Stimulated activated CD8-positive, alpha-beta memory T cell treated with anti-CD3 and anti-CD28 coated beads, Interleukin-7, amount 100 ng/mL, for 48 hours (primary cell): ENCODE measurements at places on chromosomes 1 and 21.

DNA sequence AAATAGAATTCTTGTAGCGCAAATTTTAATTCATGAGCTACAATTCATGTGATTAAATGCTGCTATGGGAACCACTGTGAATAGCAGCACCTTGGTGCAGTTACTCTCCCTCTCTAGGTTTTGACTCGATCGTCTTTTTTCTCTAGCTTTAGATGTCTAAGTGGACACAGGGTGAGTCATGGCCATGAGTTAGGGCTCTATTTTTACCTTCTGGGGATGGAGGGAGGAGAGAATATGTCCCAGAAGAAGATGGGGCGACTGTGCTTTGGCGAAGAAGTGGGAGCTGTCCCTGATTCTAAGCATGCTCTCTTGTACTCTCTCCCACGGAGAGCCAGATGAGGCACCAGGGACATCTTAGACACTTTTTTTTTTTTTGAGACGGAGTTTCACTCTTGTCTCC lies 1.6 kb upstream of the OR2B11 start:
- DNase-seq = no peak

- no peak for DNase-seq
Measured at GRCh38 chr1:37171691-37172090, 137.4 kb upstream of the GRIK3 start.

GRCh38 chr1:179575497-179576314 lies at the start of gene NPHS2:
TSS of gene NPHS2 (minus strand) at chr1:179575948. CDS start at chr1:179575864, 84 bp downstream.
- no peak for DNase-seq

DNA sequence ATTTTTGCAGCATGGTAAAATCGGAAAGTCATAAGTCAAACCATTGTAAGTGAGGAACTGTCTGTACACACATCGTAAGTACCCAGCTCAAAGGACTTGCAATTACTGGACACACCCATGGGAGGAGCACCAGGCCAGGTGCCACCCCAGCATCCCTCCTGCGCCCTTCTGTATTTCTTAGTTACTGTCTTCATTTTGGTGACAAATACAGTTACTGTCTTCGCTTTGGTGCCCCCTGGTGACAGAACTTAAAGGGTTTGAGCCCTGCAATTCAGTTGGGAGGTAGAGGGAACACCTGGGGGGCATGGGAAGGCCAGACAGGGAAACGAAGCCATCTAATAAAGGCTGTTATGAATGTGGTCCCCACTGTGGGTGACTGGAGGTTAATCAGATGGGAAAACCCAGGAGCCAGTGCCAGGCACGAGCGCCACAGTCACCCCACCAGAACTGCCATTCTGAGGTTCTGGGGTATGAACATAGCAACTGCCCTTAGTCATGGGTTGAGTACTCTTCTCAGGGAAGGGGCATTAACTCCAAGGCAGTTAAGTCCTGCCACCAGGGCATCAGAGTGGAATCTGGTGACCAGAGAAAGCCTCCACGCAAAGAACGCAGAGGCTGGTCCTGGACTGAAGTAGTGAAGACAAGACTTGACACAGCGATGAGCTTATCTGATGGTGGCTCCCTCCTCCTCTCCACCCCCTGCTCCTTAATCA lies 612.9 kb downstream of the PTPRU start:
- no peak for DNase-seq

DNA sequence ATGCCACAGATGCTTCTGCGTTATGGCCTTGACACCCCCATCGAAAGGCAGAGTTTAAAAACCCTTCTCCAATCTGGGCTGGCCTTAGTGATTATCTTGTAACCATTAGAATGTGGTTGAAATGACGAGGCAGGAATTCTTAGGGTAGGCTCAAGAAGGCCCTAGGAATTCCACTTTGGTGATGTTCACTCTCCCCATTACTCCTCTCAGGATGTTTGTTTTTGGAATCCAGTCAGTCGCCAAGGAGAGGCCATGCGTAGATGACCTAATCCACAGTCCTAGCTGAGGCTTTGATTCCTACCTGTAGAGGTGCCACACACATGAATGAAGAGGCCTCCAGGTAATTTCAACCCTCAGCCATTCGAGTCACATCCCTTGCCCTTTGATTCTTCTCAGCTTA lies 318.2 kb downstream of the NEGR1 start:
- DNase-seq = no peak

GRCh38 chr21:44737706-44738354 lies 26.5 kb upstream of the TSPEAR start:
- no peak for DNase-seq

- DNase-seq = no peak
Measured at GRCh38 chr21:15365751-15366392, 301.1 kb upstream of the NRIP1 start.

GRCh38 chr1:21647431-21648351 lies 21.5 kb downstream of the RAP1GAP start:
- DNase-seq = no peak

DNA sequence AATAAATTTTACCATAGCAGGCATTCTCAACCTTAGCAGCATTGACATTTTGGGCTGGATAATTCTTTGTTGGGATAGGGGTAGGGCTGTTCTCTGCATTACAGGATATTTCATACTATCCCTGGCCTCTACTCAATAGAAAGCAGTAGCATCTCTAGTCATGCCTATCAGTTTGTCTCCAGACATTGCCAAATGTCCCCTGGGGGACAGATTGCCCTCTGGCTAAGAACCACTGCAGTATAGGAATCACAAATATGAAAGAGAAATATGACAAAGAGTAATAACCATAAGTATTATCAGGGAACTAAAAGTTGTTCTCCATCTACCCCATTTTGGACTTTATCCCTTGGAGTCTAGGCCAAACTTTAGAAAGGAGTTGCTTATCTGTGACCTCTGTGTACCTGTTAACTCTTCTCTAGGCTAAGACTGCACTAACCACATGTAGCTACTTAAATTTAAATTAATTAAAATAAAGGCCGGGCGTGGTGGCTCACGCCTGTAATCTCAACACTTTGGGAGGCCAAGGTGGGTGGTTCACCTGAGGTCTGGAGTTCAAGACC lies 76.1 kb downstream of the AGO3 start:
- no peak for DNase-seq

GRCh38 chr1:17503146-17503545 lies 36.4 kb upstream of the ARHGEF10L start:
- DNase-seq = no peak

DNA sequence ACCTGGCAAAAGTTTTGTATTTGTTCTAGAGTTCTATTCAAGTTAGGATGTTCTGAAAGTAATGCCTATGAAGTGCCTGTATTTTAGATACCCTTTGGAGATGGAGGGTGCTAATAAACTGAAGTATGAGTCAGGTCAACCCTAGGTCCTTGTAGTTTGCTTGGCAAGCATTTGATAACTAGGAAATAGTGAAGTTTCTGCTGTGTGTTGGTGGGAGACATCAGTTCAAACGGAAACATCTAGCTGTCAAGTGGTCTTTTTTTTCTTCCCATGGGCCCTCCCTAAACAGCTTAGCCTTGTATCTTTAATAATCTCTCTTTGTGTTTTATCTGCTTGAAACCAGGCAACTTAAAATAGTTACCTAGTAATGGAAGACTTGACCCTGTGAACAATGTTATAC lies 4.5 kb downstream of the MRPS6 start:
- no peak for DNase-seq

GRCh38 chr21:45867041-45867666 lies 114.4 kb upstream of the COL6A1 start:
- DNase-seq = no peak

DNA sequence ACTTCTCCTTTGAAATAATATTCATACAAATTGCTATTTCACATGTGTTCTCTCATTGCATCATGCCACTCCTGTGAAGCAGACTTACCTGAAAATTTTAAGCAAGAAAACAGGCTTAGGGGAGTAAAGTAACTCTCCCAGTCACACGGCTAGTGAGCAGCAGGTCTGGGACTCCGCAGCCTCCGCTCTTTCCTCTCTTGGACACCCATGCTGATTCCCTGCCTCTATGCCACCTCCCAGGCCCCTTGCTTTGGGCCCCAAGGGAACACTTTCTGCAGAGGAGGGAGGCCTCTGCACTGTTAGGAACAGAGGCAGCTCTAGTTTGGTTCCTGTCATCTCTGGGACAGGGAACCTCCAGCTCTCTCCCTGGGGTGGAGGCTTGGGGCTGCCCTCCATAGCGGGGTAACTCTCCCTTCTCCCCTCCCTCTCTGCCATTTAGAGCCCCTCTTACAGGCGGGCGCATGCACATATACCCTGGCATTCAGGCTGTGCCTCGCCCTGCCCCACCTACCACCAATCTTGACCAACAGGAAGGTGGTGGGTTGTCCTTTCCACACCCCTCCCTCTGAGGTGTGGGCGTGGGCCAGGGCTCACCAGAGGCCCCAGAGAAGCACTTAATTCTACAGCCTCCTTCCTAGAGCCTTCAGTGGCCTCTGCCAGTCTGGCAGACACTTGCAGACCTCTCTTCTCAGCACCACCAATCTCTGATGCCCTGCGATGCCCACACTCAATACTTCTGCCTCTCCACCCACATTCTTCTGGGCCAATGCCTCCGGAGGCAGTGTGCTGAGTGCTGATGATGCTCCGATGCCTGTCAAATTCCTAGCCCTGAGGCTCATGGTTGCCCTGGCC lies at the start of gene RXFP4:
TSS of gene RXFP4 (plus strand) at position 646 of the 852 bp plus-strand sequence. CDS start at position 718, 72 bp downstream.
- no peak for DNase-seq

GRCh38 chr1:20719261-20719660 lies 1.5 kb upstream of the KIF17 start:
- no peak for DNase-seq

DNA sequence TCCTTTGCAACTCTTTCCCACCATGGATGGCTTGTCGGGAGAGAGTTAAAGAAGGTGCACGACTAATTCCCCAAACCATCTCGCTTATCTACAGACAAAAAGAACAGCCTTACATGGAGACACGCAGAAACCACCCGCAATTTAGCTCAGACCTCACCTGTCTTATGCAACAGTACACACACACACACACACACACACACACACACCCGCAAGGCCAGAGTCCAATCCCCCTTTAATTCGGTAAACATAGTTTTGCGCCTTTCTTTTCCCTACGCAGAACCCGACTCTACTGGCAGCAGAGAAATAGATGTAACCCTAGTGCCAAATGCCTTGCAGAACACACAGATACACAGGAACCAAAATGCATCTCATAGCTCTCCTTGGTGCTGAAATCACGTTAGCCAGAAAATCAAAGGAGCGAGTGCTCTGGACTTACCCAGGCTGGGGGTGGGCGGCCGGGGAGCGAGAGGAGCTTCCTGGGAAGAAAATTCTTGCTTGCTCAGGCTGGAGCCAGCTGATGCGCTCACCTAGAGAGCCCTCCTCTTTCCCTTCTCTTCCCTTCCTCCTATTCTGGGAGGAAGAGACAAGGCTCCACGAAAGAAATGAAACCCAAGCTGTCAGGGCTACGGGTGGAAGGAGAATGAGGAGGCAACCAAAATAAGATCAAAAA lies 470 bp downstream of the TNR start:
- DNase-seq = no peak

- no peak for DNase-seq
Measured at GRCh38 chr1:65289449-65289848, 19.9 kb upstream of the DNAJC6 start.

GRCh38 chr1:4563586-4563985 lies 90.8 kb upstream of the AJAP1 start:
- no peak for DNase-seq

GRCh38 chr1:118660769-118661168 lies 327.4 kb downstream of the TBX15 start:
- DNase-seq = no peak

GRCh38 chr1:111252786-111253185 lies 25.3 kb downstream of the CHI3L2 start:
- no peak for DNase-seq

- no peak for DNase-seq
Measured at GRCh38 chr1:24878775-24879742, 51.0 kb downstream of the RUNX3 start.

DNA sequence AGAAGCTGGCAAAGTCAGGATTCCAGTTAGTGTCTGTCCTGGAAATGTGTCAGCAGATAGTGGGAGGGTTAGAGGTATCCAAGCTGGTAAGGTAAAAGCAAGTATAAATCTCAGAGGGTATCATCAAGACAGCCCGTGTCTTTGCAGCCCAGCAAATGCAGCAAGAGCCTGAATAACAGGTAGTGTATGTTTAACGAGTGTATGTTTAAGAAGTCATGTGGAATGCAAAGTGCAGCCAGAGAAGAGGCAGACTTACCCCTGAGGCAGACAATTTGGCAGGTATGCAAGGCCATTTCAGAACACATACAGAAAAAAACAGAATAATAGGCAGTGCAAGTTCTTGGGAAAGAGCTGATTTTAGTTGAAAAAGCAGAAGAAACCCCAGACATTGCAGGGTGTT lies 411.0 kb upstream of the NEGR1 start:
- no peak for DNase-seq

DNA sequence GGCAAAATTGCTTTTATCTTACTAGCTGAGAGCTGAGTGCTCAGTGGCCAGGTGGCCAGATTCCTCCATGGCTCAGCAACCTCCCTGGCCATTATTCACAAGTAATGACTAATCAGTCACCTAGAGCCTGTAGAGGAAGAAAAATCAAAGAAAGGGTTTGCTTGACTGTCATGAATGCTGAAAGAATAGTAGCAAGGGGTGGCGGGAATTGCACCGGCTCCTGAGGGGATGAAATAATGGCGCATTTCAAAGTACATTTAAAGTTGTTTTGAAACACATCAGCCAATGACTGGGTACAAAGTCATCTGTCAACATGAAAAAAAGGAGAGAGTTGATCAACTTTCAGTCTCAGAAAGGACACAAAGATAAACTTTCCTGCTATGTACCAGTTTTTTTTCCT lies 99.5 kb downstream of the OMA1 start:
- no peak for DNase-seq

DNA sequence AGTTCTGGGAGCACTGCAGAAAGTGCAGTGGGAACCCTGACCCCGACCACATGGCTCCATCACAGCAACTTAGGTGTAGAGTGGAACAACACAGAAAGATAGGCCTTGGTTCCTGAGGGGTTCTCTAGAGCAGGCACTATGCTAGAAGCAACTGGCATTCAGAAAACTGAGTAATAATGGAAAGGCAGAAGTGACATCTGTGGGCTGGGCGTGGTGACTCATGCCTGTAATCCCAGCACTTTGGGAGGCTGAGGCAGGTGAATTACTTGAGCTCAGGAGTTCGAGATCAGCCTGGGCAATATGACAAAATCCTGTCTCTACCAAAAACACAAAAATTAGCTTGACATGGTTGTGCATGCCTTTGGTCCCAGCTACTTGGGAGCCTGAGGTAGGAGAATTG lies 5.3 kb downstream of the MRPS15 start:
- peak; percentile 64 for DNase-seq

DNA sequence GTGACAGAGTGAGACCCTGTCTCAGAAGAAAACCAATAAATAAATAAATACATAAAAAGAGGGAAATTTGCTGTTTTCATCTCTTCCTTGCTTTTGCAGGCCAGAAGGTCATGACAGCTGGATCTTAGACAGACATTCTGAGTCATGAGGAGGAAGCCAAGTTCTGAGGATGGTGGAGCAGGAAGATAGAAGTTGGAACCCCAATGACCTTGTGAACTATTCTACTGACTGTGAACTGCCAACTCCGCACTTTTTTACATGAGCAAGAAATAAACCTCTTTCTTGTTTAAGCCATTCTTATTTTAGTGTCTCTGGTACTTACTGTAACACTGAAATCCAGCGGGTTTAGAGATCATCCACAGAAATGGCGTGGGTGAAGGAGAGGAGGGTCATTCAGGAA lies 8.5 kb downstream of the CD84 start:
- no peak for DNase-seq

- no peak for DNase-seq
Measured at GRCh38 chr1:170049176-170049800, 25.2 kb downstream of the KIFAP3 start.

- no peak for DNase-seq
Measured at GRCh38 chr21:32940079-32941014, 85.4 kb upstream of the OLIG2 start.

GRCh38 chr1:224298346-224299330 lies 31.3 kb downstream of the NVL start:
- DNase-seq = no peak

GRCh38 chr1:11784993-11785769 lies 20.6 kb downstream of the MTHFR start:
- peak; percentile 20 for DNase-seq
